Kidney (tissue), 22 donors: ENCODE measurements at places on chromosomes 3 and 15. TPM values are rescaled to one million over a fixed set of nuclear protein-coding genes. Genes with fewer than 3 reads are reported as not detected.

RAB27A gene
- total RNA-seq: 45.8 TPM

DNA sequence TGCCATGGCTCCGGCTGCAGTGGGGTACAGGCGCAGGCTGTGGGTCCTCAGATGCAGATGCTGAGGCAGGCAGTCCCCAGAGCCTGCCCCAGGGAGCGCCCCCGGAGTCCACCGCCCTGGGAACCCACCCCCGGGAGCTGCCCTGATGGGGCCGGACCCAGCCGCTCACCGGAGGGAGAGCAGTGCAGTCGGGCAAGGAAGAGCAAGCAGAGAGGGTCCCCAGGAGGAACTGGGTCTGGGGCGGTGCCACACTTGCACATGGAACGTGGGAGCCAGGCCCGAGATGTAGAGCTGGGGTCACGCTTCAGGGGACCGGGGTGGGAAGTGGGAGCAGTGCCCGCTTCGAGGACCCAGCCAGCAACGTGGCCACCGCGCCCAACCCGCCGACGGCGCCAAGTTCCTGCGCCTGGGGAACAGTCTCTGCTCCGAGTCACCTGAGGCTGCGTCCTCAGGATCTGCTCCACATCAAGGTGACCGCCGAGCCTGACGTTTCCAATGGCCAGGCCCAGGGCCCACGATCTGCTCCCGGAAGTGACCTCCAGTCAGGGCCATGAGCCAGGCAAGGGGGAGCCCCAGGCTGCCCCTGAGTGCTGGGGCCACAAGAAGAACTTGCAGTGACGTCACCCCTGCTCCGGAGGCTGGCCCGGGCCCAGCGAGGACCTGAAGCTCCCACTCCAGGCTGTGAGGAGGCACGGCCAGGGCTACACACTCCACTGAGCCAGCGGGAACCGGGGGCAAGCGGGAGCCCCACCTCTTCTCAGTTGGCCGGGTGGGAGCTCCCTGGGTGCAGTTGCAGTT lies 27.0 kb upstream of the TFG start:
- peak; percentile 17 for DNase-seq

- no peak for DNase-seq
Observed at GRCh38 chr3:131705558-131706051, 202.8 kb upstream of the MRPL3 start.

DNA sequence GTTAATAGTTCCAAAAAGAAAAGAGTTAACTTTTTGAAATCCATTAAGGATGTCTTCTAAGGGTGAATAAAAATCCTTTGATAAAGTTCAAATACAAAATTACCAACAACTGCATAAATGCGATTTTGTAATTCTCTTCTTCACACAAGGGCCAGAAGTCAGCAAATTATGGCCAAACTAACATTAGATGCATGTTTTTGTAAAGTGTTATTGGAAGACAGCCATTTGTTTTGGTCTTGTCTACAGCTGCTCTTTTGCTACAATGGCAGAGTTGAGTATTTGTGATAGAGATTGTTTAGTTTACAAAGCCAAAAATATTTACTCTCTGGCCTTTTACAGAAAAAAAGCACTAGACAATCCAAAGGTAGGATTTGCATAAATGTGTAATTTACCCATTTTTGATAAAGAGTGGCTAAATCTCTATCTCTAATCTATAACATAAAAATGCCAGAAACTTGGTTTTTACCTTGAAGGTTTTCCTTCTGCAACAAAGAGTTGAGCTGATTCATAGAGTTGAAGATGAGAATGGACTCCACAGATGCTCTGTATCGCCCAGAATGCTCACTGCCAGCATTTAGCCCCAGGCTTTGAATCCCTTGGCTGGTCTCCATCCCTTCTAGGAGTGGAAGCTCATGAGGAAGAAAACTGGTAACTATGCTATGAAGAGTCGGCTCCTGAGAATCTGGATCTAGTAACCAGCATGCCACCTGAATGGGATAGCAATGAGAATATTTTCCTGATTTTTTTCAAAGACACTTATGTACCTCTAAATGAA lies 64.5 kb downstream of the POLQ start:
- DNase-seq: no peak

- no peak for DNase-seq
Observed at GRCh38 chr15:68363353-68363752, 68.6 kb downstream of the ITGA11 start.
